ENCODE measurements at places on chromosomes 6 and 20.
A peak's percentile ranks its signal among the peaks of the same experiment; 100 is the strongest.

GRCh38 chr6:47286301-47286700 lies 23.4 kb downstream of the TNFRSF21 start:
- no peak for DNase-seq

DNA sequence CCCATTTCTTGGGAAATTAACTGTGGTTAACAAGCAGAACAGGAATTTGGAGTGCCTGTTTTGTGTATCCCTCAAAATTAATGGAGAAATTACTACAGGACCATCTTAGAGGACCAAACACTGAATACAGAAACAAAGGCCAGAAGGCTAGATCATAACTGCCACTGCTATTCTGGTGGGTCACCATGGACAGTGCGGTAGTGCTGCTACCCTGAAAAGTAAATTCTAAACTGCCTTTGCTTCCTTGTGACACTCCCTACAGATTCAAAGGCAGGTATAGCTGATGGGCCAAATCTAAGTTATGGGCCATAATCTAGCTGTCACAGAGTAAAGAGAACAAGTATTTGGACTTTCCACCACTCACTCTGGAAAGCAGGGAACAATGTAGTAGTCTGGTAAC lies 575.8 kb upstream of the ADGRB3 start:
- no peak for DNase-seq

GRCh38 chr6:140178935-140179334 lies 804.5 kb upstream of the CITED2 start:
- DNase-seq = peak; percentile 94

- DNase-seq = no peak
Measured at GRCh38 chr20:53030061-53030460, 57.9 kb downstream of the TSHZ2 start.

GRCh38 chr6:34566830-34567546 lies 10.9 kb upstream of the SPDEF start:
- no peak for DNase-seq

GRCh38 chr6:20811109-20811761 lies 277.0 kb downstream of the CDKAL1 start:
- DNase-seq = peak; percentile 97

- no peak for DNase-seq
Measured at GRCh38 chr20:23325107-23325506, 25.5 kb upstream of the NXT1 start.

DNA sequence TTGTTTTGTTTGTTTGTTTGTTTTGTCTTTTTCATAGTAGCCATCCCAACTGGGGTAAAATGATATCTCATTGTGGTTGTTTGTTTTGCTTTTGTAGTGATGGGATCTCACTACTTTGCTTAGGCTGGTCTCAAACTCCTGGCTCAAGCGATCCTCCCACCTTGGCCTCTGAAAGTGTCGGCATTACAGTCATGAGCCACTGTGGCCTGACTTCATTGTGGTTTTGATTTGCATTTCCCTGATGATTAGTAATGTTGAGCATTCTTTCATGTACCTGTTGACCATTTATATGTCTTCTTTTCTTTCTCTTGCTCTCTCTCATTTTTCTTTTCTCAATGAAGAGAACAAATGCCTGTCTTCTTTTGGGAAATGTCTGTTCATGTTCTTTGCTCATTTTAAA lies 30.8 kb upstream of the HLA-DOA start:
- DNase-seq = no peak

DNA sequence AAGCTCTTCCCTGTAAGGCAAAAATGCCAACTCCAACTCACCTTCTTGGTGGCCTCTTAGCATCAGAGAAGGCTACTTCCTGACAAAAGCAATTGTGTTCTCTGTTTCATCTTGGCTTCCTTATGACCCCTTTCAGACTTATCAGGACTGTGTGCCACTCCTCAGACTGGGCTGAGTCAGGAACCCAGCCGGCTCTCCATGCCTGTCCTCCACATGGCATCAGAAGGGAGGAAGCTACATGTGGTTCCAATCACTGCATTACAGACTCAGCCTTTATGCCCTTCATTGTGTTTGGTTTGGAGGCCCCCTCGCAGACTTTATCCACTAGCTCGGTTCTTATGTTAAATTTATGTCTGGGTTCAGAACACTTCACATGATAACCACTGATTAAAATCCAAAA lies 142.5 kb downstream of the SLC24A3 start:
- no peak for DNase-seq

DNA sequence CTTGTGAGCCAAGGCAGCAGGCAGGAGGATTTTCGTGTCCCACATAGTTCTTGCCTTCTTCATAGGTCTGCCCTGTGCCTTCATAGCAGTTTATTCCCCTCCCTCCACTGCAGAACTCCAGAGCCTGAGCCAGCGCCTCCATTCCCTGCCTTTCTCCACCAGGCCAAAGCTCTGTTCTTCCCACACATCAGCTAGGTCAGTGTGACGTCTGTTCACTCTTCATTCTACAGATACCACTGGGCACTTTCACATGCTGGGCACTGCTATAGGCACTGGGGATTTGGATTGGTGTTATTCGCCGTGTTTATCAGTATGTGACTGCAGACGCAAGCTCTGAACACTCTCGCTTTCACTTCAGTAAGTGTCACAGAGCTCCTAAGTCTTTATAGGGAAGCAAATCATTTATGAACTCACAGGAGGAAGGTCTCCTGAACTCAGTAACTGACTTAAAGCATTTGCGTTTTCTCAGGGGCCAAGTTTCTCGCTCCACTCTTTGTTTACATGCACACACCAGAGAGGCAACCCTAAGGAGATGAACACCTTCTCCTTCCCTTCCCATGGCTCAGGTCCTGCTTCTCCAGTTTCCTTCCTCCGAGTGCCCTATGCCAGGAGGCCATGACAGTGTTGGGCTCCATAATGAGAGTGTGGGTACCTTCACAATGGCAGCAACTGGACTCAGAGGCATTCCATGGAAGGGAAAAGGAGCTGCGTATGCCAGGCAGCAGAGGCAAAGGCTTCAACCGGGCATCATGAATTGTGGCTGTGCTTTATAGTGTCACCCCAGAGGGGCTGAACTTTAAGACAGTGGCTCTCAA lies 6.3 kb upstream of the APMAP start:
- DNase-seq = peak; percentile 4

DNA sequence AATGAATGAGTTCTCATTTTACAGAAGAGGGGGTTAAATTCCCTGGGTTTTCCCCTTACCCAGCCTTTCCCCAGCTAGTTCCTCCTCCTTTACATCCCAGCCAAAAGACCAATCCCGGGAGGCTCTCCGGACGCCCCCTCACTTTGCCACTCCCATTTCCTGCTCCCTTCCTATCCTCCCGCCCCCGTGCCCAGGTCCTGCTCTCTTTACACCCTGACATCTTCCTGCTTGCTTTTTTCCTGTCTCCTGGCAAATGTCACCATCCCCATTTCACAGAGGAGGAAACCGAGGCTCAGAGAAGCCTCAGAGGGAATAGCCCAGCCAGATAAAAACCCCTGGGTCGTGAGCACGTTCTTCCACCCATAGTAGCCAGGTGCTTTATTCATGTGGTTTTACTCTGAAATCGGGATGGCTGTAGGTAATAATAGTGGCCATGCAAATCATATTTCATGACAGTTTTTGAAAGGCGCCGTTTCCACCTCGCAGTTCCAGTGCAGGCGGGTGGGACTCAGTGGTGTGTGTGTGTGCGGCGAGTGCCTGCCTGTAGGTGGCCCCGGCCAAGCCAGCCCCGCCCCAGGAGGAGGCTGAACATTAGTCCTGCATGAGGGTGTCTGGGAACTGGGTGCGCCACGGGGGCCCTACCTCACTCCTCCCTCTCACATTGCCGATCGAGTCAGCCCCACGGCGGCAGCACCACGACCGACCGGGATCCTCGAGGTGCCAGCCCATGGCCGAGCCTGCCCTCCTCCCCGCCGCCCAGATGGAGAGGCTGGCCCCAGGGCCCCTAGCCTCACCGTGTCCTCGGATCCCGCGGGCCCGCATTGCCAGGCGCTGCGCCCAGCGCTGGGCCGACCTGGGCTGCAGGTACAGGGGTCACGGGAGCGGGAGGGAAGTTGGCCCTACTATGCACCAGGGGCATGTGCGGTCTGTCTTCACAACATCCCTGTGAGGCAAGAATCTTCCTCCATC lies at the start of gene ARHGAP40:
Gene ARHGAP40 (plus strand): TSS at position 594 of the 969 bp plus-strand sequence.
- DNase-seq = peak; percentile 14

DNA sequence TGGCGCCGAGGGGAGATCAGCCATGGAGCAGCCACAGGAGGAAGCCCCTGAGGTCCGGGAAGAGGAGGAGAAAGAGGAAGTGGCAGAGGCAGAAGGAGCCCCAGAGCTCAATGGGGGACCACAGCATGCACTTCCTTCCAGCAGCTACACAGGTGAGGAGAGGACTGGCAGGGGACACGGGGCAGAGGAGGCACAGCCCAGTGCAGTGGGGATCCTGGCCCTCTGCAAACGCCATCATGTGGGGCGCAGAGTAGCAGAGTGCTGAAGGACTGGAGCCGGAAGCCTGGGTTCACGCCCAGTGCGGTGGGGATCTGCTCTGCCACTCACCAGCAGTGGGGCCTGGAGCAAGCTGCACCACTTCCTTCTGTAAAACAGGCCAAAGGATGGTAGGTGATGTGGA lies 41.1 kb upstream of the FANCE start:
- DNase-seq = no peak

- DNase-seq = no peak
Measured at GRCh38 chr6:12528581-12529363, 187.8 kb upstream of the PHACTR1 start.

DNA sequence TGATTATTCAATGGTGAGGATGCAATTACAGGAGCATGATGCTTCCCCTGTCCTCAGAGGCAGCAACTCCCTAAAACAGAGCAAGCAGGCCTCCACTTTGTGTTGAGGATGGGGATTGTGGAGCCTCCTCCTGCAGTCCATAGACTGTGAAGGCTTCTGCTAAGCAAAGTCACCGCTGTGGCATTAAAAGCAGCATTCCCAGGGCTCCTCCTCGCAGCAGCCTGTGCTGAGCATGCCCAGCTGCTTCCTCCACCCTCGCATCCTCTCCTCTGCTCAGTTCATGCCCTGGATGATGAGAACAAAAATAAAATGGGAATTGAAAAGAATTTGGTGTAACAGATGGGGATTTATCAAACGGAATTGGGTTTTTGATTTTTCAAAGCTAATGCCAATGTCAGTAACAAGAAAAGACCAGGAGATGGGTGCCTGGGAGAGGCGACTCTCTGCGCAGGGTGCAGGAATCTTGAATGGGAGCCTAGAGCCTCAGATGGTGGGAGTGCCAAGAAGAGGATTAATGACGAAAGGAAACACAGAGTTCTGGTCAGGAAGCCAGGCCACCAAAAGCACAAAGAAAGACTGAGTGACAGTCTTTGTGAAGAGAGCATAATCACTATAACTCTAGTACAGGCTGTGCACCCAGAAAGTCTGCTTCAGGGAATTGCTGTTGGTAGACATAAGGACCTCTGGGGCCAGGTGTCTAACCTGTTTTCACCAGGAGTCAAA lies 347.6 kb downstream of the TPBG start:
- DNase-seq = peak; percentile 28

DNA sequence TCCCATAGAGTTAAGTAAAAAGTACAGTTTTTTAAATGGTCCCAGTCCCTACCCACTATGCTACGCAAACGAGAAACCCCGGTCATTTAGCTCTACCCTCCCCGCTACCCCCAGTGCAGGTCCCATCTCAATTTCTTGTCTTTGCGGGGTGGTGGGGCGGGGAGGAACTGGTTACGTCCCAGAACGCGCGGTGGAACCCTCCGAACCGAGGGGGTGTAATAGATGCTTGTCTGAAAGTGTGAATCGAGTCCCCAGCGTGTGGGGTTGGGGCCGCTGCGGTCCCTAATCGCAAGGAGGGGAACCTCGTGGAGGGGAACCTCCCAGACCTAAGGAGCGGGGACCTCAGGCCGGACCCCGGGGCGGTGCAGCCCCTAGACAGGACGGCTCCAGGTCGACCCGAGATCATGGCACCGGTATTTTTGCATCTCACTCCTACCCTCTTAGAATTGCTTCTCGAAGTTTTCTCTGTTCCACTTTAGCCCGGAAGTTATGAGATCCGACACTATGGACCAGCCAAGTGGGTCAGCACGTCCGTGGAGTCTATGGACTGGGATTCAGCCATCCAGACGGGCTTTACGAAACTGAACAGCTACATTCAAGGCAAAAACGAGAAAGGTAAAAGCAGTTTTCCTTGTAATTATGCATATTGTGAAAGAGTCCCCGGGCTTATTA lies 779 bp downstream of the HEBP2 start:
- no peak for DNase-seq

DNA sequence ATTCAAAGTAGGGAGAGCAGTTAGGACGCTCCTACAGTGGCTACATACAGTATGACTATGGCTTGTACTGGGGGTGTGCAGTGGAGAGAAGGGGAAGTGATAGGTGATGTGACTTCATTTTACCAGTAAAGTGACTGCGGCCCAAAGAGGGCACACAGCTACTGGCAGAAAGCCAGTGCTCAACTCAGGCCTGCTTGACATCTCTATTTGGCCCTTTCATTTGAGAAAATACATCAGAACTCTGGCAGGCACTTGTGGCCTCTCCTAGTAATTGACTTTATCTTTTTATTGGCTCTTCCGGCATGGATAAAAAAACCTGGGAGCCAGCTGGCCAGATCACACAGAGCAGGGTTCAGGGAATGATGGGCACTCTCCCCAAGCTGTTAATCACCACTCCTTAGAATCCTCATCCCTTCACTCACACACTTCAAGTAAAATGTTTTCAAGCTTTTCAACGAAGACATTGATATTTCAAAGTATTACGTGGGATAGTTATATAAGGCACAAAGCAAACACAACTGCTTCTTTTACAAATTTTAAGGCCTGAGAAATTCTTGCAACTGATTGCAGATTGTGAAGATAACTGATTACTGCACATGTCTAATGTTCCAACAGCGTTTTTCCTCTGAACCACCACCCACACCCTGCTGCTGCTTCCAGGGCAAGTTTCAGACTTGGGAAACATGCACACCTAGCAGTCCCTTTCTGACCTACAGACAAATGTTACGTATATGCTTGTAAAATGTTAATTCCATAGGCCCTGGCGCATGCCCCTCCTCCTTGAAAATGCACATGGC lies 73.5 kb downstream of the TNFRSF21 start:
- DNase-seq = no peak

DNA sequence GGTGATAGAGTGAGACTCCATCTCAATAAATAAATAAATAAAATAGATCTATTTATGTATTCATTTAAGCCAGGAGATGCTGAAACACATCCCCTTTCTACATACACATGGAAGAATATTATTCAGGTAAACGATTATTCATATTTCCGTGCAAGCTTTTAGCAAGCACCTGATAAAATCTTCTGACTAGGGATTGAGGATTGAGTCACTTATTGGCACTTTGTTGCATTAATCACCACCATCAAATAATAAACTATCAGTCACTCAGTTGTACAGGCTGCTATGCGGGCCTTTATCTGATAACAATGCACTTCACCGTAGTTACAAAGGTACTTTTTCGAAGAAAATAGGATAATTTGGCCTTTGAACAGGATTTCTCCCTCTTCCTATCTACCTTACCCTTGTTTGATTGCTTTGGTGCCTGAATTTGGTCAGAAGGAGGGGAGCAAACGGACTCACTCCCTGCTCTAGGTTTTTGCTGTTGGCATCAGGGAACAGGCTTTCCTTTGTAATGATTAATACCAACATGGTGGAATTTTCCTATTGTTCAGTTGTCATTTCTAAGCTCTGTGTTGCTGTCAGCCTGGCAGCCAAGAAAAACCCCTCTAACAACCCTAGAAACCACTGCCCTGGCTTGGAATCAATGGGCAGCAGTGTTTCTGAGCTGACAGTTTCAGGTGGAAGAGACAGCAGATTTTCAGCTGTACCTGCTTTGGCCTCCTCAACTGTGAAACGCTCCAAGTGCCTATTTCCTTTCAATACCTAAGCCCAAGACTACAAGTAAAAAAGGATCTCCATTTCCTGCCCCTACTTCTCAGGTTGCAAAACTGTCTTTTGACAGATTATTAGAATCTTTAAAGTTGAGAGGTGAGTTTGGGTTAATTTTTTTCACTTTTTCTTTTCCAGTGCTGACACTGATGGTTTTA lies 63.0 kb downstream of the MYB start:
- DNase-seq = no peak

- no peak for DNase-seq
Measured at GRCh38 chr6:10963113-10963512, 76.3 kb downstream of the SYCP2L start.
